Activated CD8-positive, alpha-beta memory T cell treated with anti-CD3 and anti-CD28 coated beads for 1 hour (primary cell): ENCODE measurements at places on chromosomes 11 and 22.

DNA sequence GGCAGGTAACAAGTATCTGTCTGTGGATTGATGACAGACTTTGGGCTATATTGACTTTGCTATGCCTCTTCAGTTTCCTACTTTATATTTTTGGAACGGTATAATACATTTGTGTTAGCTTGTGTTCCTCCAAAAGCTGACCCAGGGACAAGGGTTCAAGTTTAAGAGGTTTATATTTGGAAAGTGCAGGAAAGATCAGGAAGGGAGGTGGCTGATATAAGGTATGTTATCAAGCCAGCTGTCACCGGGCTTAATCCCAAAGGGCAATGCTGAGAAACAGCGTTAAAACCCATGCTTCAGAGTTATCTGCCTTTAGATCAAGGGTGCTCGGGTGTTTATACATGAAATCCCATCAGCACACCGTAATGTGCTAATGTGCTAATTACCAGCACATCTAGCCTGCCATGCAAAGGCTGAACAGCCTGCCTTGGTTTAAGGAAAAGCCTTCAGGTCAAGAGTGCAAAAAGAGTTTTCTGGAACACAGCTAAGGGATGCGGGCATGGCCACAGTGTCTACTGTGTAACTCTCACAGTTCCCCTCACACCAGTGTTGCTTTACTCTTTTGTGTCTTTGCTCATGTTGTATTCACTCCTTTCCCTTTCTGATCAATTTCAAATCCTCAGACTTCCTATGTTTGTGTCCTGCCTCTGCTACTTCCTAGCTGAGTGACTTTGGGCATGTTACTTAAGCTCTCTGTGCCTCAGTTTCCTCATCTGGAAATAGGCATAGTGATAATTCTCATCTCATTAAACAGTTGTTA lies 77.5 kb downstream of the BDNF start:
- DNase-seq: no peak

GRCh38 chr11:90373971-90374370 lies 151.1 kb upstream of the CHORDC1 start:
- DNase-seq: no peak

GRCh38 chr11:18720808-18721560 lies 5.0 kb downstream of the IGSF22 start:
- DNase-seq: peak; percentile 67

DNA sequence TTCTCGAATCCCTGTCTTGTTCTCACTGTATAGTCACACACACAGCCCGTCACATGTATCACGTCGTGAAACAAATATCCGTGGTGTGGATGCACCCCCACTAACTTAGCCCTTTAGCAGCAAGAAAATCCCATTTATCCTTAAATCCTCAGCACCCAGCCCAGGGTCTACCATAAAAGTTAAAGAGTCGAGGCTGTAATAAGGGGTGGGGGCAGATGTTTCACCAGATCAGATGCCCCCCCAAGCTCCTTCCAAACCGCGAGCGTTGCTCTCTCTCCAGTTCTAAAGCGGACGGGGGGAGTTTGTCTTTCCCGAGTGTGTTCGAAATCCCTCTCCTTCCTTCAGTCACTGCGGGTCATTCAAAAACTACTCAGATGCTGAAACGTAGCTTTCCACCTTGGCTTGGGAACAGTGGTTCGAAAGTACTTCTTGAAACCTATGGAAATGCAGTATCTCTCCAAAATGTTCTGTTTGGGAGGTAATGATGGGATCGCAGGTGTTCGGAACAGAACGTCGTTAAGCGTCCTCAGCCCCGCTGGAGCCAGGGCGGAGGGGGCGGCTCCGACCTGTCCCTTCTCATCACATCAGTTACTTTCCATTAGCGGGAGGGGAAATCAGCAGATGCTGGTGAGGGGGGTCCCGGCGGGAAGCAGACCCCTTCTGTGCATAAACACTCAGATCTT lies 156.2 kb downstream of the BRD1 start:
- no peak for DNase-seq

DNA sequence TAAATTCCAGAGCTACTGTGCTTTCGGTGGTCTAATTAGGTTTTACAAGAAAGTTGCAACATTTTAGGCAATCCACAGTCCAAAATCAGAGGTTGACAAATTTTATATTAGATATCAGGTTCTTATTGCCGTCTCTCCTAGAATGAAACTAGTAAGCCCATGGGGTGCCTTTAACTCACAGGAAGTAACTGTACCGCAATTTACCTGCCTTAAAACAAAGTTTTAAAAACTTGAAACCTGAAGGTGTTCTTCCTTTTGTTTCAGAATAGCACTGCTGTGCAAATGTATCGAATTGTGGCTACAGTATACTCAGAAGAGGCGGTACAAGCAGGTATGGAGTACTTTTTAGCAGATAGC lies 77.2 kb downstream of the PISD start:
- no peak for DNase-seq

DNA sequence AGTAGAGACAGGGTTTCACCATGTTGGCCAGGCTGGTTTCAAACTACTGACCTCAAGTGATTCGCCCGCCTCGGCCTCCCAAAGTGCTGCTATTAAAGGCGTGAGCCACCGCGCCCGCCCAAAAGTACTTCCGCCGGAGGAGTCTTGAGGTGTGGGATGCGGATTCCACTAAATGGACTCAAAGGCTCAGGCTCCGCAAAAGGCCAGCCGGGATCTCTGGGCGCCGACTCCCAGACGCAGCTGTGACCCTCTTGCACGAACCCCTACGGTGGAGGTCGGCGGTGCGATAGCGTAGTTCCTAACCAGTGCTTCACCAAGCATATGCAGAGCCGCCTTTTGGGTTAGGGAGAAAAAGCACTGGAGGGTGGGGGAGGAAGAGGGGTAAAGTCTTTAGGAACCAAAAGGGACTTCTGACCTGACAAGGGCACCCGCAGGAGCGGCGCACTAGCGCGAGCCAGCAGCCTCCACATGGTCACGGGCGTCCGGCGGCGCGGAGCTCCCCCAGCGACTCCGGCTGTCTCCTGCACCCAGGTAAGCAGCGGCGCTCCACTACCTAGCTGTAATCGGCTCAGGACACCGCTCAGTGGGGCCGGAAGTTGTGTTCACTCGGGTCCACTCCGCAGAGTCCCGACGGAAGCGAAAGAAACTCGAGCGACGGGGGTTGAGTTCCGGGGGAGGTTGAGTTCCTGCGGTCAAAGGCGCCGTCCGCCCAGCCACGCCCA lies at the start of gene MRPL16:
MRPL16 (minus strand) TSS at position 590 of the 722 bp plus-strand sequence; CDS start at position 470, 120 bp downstream.
- DNase-seq: peak; percentile 81

GRCh38 chr11:19789835-19790710 lies 77.4 kb downstream of the NAV2 start:
- no peak for DNase-seq

- no peak for DNase-seq
Observed at GRCh38 chr11:71305451-71306125, 53.2 kb upstream of the SHANK2 start.

- DNase-seq: no peak
Observed at GRCh38 chr11:32137869-32138268, 47.0 kb downstream of the RCN1 start.

DNA sequence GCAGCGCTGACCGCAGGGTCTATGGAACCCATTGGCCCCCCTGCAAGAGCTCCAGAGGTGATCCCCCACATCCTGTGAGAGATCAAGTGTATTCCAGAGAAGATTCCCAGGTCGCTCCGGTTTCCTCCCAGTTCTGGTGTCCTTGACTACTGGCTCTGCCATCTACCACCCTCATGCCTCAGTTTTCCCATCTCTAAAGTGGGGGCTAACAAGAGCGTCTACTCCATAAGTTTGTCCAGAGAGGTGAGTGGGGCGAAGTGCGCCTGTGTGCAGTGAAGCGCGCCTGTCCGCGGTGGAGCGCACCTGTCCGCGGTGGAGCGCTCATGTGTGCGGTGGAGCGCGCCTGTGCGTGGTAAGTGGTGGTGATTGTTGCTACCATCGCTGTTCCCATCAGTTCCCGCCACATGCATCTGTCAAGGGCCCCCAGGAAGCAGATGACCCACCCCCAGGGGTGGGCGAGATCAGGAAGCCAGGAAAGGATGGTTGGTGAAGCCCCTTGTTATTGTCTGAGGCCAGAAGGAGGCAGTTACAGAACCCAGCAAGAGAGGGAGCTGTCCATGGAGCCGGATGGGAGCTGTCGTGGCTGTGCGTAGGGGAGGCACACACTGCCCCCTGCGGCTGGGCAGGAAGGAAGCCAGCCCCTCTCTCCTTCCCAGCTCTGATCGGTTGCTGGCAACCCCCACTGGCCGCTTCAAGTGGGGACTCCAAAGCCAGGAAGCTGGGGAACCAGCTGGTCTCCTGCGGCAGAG lies 73.2 kb upstream of the FGF3 start:
- DNase-seq: no peak

DNA sequence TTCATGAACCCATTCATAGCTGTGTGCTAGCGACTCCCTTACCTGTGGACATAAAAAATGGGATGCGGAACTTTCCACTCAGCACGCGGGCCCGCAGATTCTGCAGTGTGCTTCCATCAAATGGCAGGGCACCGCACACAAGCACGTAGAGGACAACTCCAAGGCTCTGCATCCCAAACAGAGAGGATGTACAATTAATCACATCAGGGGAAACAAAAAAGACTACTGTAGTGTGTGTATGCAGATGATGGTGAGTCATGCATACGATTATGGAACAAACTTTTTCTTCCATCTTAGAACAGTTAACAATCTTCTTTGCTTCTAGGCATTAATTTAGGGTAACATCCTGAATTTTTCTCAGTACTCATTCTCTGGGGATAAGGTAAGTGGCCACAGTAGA lies 58.8 kb upstream of the APOA1 start:
- no peak for DNase-seq

GRCh38 chr11:133168016-133168415 lies 364.3 kb downstream of the OPCML start:
- DNase-seq: no peak

DNA sequence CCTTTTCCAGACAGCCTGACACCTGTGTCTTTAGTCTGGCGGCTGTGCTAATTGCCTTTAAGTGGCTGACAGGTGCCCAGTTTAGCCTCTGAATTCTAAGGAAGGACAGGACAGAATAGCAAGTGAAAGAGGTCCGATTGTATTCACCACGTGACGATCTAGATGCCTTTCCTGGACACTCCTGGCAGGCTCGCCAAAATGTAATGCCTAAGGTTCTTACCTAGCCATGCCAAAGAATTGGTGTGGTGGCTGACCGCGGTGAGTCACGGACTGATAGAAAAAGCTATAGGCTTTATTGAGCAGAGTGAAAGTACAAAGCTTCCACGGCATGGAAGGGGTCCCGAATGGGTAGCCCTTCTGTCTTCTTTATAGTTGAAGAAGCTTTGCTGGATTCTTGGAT lies 26.7 kb downstream of the ANKRD42 start:
- no peak for DNase-seq

GRCh38 chr11:75836417-75836816 lies 21.4 kb downstream of the UVRAG start:
- DNase-seq: no peak

DNA sequence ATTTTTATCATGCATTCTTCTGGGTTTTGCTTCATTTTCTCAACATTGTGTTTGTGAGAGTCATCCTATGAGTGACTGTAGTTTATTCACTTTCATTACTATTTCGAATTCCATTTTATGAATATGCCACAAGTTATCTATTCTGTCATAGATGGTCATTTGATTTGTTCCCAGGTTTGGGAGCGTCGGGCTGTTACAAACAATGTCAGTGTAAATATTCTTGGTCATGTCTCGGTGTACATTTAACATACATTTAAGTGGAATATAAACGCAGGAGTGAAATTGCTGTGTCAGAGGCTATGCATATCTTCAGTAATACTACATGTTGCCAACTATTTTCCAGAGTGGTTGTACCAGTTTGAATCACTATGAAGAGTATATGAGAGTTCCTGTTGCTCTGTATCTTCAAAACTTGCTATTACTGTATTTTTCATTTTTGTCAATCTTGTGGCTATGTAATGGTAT lies 2.4 kb downstream of the TRIM44 start:
- DNase-seq: no peak

DNA sequence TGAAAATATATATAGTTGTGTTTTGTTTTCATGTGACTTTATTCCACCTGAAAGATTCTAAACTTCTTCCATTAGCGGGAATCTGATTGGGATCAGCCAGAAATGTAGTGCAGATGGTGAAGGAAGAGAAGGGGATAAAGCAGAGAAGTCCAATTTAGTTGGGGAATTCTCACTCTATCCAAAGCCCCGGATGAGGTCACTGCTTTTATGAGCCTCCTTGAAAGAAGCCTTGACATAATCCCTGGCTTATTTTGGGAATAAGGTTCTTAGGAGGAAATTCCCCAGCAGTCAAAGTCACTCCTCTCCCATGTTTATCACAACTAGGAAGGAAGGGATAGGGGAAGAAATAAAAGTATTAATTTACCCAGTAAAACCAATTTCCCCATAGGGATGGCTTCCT lies 41.1 kb downstream of the OSBP start:
- no peak for DNase-seq

DNA sequence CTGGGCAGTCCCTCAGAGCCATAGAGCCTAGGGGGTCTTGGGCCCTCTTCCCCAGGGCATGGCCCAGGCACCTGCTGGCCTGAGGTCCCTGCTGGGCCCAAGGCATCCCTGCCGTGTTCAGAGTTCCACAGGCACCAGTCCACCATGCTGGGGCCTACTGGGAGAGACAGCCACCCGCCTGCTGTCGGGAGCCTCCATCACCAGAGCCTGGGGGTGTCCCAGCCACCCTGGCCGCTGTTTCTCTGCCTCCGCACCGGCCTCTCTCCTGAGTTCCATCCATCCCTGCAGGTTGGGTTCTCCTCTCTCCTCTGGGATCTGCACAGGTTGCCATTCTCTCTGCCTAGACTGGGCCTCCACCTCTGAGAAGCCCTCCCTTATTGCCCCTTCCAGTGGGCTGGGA lies 68.6 kb downstream of the KCNQ1 start:
- no peak for DNase-seq
